ENCODE measurements at places on chromosomes 2 and 18. TPM values are rescaled to one million over a fixed set of nuclear protein-coding genes. Genes with fewer than 3 reads are reported as not detected.

Gene GCKR
- total RNA-seq: not detected

Gene IL36B
- total RNA-seq: not detected

Gene ACTG2
- total RNA-seq: 0.21 TPM

GRCh38 chr2:127081826-127082633 lies 24.9 kb downstream of the BIN1 start:
- peak; percentile 74 for DNase-seq

- DNase-seq: no peak
Observed at GRCh38 chr2:168053676-168054075, 193.7 kb downstream of the STK39 start.

- DNase-seq: no peak
Observed at GRCh38 chr2:152615177-152615576, 102.1 kb downstream of the PRPF40A start.

Gene CSRNP3
- not detected for total RNA-seq

GRCh38 chr2:132652474-132652873 lies 17.5 kb downstream of the LYPD1 start:
- no peak for DNase-seq

DNA sequence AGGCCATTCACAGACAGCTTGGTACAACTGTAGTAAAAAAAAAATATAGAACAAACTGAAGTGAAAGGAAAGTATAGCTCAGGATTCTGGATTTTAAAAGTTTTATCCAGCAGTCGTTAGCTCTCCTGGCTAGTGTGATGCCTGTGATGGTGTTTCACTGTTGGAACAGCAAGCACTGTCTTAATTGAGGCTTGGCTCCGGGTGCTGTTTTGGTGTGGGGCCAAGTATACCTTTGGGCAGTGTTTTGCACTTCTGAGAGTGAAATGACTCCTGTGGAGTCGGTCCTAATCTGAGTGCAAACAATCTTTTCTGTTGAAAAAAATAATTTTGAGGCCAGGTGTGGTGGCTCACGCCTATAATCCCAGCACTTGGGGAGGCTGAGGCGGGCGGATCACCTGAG lies 28.7 kb upstream of the RAB1A start:
- no peak for DNase-seq

Gene BAZ2B
- 6.4 TPM for total RNA-seq

DNA sequence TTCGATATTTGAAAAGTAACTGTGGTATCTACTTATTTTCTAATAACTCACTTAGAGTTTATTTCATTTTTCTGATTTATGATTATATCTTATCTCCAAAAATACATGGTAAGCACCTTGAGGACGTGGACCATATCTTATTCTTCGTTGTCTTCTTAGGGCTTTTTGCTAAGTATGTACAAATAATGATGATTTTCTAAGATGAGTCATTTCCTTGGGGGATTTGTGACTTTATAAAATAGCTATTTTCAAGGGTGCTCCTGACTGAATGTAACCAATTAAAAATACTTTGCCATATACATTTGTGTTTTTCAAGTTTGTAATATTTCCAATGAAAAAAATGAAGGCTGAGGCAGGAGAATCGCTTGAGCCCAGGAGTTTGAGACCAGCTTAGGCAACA lies 56.3 kb downstream of the GREB1L start:
- DNase-seq: no peak

Gene MYO7B
- total RNA-seq: 0.30 TPM

GRCh38 chr18:49481907-49482306 lies 5.1 kb downstream of the C18orf32 start:
- no peak for DNase-seq

DNA sequence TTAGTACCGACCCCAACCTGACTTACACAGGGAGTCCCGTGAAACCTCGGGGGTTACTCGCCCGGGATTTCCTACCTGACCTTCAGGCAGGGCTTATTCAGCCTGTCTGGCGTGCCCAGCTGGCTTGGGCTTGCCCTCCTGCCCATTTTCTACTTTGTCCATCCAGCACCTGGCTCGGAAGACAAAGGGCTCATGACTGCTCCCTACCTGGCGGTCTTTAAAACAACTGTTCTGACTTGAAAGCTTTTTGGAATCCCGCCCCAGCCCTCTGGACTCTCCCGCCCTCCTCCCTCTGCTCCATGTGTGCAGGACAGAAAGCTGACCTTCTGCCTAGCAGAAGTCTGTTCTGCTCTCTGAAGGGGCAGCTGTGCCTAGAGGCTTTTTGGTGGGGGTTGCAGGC lies 43.1 kb downstream of the ACKR3 start:
- no peak for DNase-seq

Gene TMEM169
- total RNA-seq: 1.3 TPM

DNA sequence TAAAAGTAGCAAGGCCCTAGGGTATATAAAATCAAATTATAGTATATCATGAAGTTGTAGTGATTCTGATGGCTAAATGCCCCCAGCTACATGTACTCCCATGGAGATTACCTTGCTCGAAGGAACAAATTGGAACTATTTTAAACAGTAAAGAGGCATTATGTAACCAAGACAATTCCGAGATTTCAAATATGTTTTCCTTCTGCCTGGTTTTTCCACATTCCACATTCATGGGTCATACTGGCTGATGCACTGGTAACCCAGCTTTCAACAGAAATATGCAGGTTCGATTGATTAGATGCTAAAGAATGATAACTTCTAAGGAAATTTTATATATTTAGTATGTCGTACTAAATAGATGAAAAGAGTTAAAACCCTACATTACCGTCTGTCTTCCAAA lies 62.3 kb upstream of the MGAT4A start:
- DNase-seq: no peak

Gene SPEG
- total RNA-seq: not detected

GRCh38 chr18:79900610-79901570 lies 50.6 kb downstream of the SLC66A2 start:
- no peak for DNase-seq
